ENCODE measurements at places on chromosomes 5 and 9. TPM values are rescaled to one million over a fixed set of nuclear protein-coding genes. Genes with fewer than 3 reads are reported as not detected.

Gene LCN1
- not detected for total RNA-seq

Gene EGFLAM
- 1.1 TPM for total RNA-seq

Gene RNF183
- not detected for total RNA-seq

Gene DBH
- total RNA-seq: not detected

Gene SPRY4
- total RNA-seq: 10.3 TPM

Gene RGS14
- total RNA-seq: 1.1 TPM

Gene SLC34A3
- not detected for total RNA-seq

Gene FKBP15
- 25.5 TPM for total RNA-seq

Gene HSD17B3
- not detected for total RNA-seq

Gene ARID3C
- total RNA-seq: not detected

Gene CRAT
- total RNA-seq: 18.8 TPM

Gene EDIL3
- 101 TPM for total RNA-seq

Gene TRIM32
- total RNA-seq: 30.3 TPM

Gene MLANA
- not detected for total RNA-seq

Gene SLC34A1
- not detected for total RNA-seq

Gene CNTNAP3
- 1.1 TPM for total RNA-seq

Gene SAPCD2
- 3.4 TPM for total RNA-seq

Gene PCDHGC5
- 2.9 TPM for total RNA-seq

Gene SPINK7
- total RNA-seq: not detected

Gene INSL6
- not detected for total RNA-seq

Gene UBTD2
- total RNA-seq: 25.6 TPM

Gene GABRA1
- total RNA-seq: not detected

Gene OTP
- not detected for total RNA-seq

Gene INSYN2B
- total RNA-seq: 33.5 TPM

Gene PCDHA4
- under 0.01 TPM for total RNA-seq

Gene FOXD4
- total RNA-seq: not detected

Gene IFNK
- not detected for total RNA-seq

Gene GKAP1
- total RNA-seq: 1.7 TPM

Gene FOXD4L3
- total RNA-seq: not detected

Gene TSSK1B
- under 0.01 TPM for total RNA-seq

Gene ANGPTL2
- total RNA-seq: 14.7 TPM

Gene RAB3C
- not detected for total RNA-seq

Gene ZNF618
- total RNA-seq: 8.2 TPM

Gene TLR4
- under 0.01 TPM for total RNA-seq

Gene GADD45G
- total RNA-seq: not detected

Gene PRRX2
- total RNA-seq: 12.7 TPM

Gene PCDHB10
- 0.18 TPM for total RNA-seq

Gene BAAT
- total RNA-seq: not detected

Gene DDX4
- not detected for total RNA-seq

Gene MARCHF11
- total RNA-seq: not detected

Gene ST8SIA4
- 0.18 TPM for total RNA-seq

Gene NKD2
- not detected for total RNA-seq

Gene NDST1
- total RNA-seq: 30.3 TPM

Gene UGT3A2
- total RNA-seq: not detected

Gene WDR38
- total RNA-seq: not detected

Gene CER1
- not detected for total RNA-seq

Gene CEL
- total RNA-seq: under 0.01 TPM

Gene HTR4
- total RNA-seq: not detected

All from IMR-90 (cell line).